ENCODE measurements at places on chromosomes 5 and 9. TPM values are rescaled to one million over a fixed set of nuclear protein-coding genes. Genes with fewer than 3 reads are reported as not detected.

SLC25A2 gene
- total RNA-seq, result not detected

NEURL1B gene
- total RNA-seq, result 6.1 TPM

ZFP37 gene
- 5.1 TPM for total RNA-seq

NME5 gene
- total RNA-seq, result 2.5 TPM

STK32A gene
- 2.8 TPM for total RNA-seq

SLC34A3 gene
- total RNA-seq, result not detected

CDH9 gene
- not detected for total RNA-seq

CCL28 gene
- total RNA-seq, result 2.8 TPM

NRARP gene
- not detected for total RNA-seq

WDR31 gene
- total RNA-seq, result 4.0 TPM

PGM5 gene
- 113 TPM for total RNA-seq

FOXD4 gene
- total RNA-seq, result 0.26 TPM
